ENCODE measurements at places on chromosomes 7 and 10.

GRCh38 chr7:77447616-77448015 lies 31.5 kb upstream of the GSAP start:
- no peak for DNase-seq

- no peak for DNase-seq
These were observed 31.5 kb downstream of the STK32C start for GRCh38 chr10:132276179-132276675.

DNA sequence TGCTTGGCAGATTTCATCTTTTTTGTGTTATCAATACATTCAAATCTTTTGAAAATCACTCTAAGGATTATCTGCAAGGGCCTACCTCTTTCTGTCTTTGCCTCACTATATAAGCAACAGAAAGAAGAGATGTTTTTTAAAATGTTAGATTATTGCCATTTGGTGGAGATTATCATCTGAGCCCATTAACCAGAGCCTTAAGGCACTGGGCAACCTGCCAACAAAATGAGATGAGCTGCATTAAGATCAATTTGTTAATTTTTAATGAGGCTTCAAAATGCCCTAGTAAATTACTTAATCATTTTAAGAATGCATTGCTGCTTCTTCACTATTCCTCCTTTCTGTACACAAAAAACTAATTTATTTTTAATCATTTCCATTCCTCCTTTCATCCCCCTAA lies 314.1 kb downstream of the SNX13 start:
- no peak for DNase-seq

GRCh38 chr7:27324246-27324645 lies 81.6 kb downstream of the EVX1 start:
- DNase-seq: no peak

GRCh38 chr7:38574086-38574485 lies 57.1 kb downstream of the AMPH start:
- peak; percentile 63 for DNase-seq

- peak; percentile 25 for DNase-seq
These were observed 36.6 kb downstream of the ABCB5 start for GRCh38 chr7:20651960-20652544.

DNA sequence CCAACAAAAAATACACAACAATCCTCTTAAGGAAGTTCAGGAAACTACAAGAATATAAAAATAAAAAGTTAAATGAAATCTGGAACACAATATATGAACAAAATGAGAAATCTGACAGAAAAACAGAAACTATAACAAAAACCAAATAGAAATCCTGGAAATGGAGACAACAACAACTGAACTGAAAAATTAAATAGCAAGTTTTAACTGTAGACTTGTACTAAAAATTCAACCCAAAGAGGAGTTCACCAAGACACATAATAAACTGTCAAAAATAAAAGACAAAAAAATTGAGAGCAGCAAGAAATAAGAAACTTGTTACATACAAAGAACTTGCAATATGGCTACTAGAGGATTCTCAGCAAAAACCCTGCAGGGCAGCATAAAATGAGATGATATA lies 45.1 kb downstream of the HBP1 start:
- DNase-seq: no peak

GRCh38 chr10:100878291-100878910 lies 34.4 kb upstream of the SLF2 start:
- DNase-seq: peak; percentile 78

- peak; percentile 35 for DNase-seq
These were observed 91.8 kb upstream of the KMT2C start for GRCh38 chr7:152527610-152528032.

DNA sequence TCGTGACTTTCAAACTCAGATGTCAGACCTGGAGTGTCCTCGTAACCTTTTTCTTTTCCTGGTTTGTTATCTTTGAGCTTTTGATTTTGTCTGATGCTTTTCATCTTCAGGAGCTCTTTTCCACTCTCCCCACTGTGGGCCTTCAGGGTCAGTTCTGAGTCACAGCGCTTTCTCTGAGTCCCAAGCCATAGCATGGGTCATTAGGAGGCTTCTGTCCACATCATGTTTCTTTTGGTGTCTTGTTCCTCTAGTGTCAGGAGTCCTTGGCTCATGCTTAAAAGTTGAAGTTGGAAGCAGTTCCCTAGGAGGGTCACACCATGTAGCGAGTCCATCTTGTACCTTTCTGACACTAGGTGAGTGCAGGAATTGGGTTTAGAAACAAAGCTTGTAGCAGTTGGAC lies 40.3 kb downstream of the DAGLB start:
- no peak for DNase-seq

DNA sequence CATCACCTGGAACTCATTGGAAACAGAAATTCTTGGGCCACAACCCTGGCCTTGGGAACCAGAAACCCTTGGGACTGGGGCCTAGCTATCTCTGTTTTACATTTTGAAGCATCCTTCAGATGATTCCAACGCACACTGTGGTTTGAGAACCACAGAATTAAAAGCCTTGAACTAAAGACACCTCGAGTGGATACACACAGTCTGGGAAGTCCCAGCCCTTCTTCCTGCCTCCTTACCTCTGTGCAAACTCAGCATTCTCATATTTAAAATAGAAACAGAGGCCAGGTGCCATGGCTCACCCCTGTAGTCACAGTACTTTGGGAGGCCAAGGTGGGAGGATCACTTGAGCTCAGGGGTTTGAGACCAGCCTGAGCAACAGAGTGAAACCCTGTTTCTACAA lies 12.9 kb downstream of the NPFFR1 start:
- no peak for DNase-seq

GRCh38 chr10:126124046-126124445 lies 227.7 kb downstream of the FANK1 start:
- DNase-seq: no peak

DNA sequence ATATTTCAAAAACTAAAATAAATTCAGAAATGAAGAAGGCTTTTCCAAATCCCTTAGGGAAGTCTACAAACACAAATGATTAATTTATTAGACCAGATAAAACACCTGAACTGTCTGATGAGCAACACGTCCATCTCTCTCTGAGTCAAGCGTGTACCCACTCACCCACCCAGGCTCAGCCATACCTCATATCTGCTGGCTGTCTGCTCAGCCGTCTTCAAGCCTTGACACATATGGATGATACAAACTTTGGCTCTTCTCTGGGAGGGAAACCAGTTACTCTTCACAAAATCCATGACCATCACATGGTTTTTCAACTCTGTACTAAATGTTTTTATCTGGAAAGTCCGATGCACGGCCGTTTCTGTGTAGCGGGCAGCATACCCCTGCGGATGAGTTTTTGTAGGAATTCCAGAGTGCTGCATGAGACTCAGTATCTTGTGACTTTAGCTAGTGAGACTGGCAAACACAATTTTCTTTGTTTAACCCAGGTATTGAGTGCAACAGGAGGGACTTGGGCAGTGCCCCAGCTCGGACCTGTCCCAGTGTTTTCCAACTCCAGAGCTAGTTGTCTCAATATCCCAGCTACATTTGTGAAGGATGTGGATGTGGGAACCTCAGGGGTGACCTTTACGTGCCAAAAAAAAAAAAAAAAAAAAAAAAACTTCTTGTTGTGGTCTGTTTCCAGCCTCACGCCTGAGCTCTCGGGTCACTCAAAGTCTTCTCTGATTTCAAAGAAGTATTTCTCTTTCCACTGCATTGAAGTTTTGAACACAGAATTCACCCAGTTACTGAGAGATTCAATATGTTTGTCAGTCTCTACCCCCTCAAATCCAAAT lies at the start of gene C10orf90:
Gene C10orf90 (minus strand): TSS at position 638 of the 839 bp plus-strand sequence. CDS start 213 bp downstream, at position 425.
- DNase-seq: no peak

DNA sequence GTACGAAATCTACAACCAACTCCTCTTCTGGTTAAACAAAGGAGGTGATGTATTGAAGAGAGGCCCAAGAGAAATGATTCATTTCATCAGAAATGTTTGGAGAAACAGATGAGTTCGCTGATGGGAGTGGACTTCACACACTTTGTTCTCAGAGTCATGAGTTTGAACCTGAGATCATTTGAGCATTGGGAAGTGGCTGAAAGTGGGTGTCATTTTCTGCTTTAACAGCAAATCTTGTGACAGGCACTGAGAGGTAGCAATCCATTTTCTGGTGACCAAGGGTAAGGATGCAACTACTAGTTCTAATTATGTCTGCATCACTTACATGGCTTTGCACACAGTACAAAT lies 51.4 kb downstream of the RBM20 start:
- DNase-seq: no peak

DNA sequence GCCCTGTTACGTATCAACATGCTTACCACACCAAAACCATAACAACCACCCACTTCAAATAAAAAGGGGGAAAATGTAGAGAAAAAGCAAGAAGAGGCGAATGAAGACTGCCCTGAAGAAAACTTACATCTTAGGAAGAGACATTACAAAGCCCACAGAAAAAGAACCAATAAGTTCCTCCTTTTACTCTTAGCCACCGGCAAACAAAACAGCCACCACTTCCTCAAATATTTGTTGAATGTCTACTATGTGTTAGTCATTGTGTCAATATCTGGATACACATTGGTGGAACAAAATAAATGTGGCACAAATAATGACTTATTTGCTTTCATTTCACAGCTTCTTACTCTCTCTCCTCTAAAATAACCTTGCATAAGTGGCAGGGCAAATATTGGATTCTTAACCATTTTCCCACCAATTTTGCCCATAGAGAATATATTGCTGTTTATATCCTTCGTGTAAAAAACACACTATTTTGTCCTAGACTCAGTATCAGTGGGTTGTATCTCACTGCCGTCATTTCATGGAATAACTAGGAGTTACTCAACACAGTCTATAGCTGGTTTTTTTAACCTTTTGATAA lies 106.8 kb downstream of the ANK3 start:
- peak; percentile 85 for DNase-seq

DNA sequence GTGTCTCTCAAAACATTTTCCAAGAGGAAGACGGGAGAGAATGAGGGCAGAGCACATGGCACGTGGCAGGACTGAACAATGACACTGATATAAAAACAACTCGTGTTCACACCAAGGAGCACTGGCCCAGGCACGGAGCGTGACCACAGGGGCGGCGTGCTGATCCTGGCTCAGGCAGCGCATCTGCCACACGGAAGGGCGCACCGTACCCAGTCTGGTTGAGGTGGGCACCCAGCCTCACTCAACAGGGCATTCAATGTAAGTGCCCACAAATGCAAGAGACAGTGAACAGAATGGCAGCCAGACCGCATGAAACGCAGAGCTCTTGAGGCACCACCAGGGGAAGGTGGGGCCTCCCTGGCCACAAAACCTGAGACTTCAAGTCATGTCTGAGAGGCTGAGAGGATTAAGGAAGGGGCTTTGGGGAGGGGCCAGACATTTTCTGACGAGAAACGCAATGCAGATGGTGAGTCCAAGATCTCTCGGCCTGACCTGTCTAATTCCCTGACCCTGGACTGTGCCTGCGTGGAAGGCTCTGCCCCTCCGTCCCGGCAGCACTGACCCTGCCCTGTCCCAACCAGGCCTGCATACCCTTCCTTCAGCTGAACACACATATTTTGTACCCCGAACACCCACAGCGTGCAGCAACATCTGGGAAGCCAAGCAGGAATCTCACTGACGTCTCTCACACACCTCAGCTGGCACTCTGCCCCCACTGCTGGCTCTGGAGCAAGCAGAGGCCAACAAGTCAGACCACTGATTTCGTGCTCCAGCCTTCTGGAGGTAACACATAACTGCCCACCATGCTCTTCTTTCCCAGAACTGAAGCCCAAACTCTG lies 35.5 kb downstream of the VOPP1 start:
- no peak for DNase-seq

- no peak for DNase-seq
These were observed 13.5 kb downstream of the UPP1 start for GRCh38 chr7:48102530-48102929.

- no peak for DNase-seq
These were observed 133.8 kb upstream of the MEOX2 start for GRCh38 chr7:15820319-15820718.

DNA sequence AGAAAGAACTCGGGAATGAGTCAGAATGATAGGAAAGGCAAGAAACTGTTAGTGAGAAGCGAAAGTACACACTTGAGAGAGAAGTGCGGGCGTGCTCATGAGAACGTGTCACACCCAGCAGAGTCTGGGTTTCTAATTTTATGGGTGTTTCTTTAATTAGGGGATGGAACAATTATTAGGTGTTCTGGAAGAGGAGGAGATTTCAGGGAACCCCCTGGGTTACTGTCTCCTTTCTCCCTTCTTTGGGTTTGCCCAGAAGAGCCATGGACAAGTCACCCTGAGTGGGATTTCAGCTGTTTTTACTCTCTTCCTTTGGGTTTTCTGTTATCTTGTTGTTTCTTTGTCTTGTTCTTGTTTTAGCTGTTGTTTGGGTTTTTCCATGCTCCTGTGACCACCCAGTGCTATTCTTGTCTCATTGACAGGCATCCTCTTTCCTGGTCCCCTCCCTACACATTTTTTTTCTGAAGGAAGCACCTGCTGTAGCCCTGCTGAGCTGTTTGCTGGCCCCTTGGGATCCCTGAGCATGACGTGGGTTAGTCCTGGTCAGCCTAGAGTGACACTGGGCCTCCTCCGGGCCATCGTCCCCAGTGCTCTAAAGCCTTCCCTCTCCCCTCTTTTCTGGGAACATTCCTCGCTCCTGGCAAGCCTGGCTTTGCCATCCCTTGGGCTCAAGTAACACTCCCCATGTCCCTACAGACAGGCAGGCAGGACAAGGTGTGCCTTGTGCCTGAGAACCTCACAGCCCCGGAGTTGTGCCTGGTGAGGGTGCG lies 3.5 kb downstream of the SH2D4B start:
- no peak for DNase-seq

DNA sequence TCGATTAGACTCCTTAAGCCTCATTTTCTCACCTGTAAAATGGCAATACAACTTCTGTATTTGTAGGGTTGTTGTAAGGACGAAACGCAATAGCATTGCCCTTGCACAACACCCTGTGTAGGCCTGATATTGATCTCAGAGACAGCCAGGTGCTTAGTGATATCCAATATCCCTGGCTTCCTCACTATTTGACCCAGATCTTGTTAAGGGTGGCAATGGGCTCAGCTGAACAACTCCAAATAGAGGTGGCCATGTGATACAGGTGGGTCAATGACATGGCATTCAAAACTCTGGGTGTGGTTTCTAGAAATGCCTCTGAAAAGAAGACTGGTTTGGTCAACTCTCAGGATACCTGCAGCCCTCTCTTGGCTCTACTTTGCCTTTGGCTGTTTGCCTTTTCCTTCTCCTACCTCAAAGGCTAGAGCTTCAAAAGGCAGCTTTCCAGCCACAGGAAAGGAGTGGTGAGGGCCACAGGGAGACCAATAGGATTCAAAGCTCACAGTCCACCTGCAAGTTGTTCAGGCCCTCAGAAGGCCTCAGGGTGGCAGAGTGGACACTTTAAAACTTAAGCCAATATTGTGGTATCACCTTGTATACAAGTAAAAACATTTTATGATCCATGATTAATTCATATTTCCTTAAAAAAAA lies 14.9 kb upstream of the GATAD1 start:
- DNase-seq: no peak

GRCh38 chr7:17709127-17709526 lies 231.2 kb downstream of the SNX13 start:
- DNase-seq: no peak

GRCh38 chr10:6678211-6678803 lies 98.2 kb upstream of the PRKCQ start:
- DNase-seq: peak; percentile 28

- DNase-seq: peak; percentile 44
These were observed 31.2 kb upstream of the ZNF438 start for GRCh38 chr10:31062856-31063255.

- no peak for DNase-seq
These were observed 64.1 kb upstream of the RNF32 start for GRCh38 chr7:156576216-156577058.

Data from fibroblast of skin of right biceps (primary cell).